ENCODE measurements at places on chromosomes 13 and 19.

DNA sequence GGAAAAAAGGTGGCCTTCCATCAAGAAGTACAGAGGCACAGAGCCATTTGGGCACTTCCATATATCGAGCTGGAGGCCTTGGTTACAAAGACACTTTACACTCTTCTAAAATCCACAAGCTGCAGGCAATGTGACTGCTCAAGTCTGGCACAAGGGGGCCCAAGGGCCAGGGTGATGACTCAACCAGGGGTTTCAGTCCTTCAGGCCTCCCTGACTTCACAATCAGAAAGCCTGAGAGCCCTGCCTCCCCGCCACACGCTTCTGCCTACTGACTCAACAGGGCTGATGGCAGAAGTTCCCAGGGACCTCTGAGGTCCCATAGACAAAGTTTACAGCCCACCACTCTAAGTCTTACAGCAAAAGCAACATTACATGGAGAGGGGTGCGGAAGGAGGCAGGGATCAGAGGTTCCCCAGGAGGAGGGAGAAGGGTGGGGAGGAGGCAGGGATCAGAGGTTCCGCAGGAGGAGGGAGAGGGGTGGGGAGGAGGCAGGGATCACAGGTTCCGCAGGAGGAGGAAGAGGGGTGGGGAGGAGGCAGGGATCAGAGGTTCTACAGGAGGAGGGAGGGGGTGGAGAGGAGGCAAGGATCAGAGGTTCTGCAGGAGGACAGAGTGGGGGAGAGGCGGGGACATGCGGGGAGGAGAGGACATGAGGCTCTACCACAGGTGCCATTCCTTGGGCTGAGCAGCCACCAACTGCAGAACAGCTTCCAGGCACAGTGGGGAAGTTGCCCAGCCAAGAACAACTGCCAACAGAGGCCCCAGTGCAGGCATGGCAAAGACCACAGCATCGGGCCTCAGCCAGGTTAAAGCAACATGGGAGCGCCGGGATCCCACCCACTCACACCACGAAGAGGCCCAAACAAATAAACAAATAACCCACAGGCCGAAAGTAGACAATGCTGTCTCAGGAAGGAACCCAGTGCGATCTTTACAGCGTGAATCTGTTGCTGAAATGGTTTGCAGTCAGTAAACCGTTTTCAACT is 52.0 kb downstream of the SLC7A1 start:
- no peak for DNase-seq

GRCh38 chr13:26880735-26881134 is 120.1 kb upstream of the GPR12 start:
- DNase-seq = no peak

GRCh38 chr19:31667106-31667505 is 317.9 kb upstream of the TSHZ3 start:
- DNase-seq = no peak

DNA sequence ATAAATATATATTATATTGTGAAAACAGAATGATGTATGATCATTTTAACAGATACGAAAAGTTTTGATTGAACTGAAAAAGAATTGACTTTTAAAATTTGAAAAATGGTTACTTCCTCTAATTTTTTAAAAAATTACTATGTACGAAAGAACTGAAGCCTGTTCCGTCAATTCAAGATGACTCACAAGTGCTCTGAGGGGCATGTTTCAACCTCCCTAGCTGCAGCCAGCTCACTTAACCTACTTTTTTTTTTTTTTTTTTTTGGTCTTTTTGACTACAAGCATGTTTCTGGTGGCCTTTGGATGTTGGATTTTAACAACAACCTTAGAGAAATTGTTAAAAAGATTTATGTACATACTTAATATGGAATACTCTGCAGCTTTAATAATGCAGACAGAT is 1139.3 kb downstream of the DIAPH3 start:
- no peak for DNase-seq
